Osteoblast (primary cell): ENCODE measurements at places on chromosomes 3 and 15. TPM values are rescaled to one million over a fixed set of nuclear protein-coding genes. Genes with fewer than 3 reads are reported as not detected.

GRCh38 chr15:79282371-79283251 is at the start of gene ANKRD34C:
Gene ANKRD34C, plus strand, starts transcription at chr15:79282722. Its CDS starts 10,563 bp downstream, at chr15:79293285.
- H3K27ac ChIP-seq = no peak within 1 kb of the TSS
- H3K36me3 ChIP-seq = no peaks in the 10 kb centered on the region
- peaks cover 27% of the 10 kb centered on the region for H3K27me3 ChIP-seq

DNA sequence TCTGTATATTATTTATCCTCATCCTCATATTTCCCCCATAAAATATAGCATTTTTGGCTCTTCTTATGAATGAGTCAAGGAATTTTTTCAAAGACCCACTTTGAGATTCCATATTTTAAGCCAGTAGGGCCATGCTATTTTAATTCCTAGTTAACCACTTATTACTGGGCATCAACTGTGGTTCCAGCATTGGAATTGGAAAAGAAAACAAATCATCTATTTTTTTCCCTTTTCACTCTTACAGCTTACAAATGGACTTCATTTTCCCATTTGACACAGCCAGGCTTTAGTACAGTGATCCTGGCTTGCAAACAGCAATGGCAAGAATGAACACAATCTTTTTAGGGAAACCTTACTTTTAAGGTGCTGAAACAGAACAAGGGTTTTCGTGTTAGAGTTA is 19.4 kb upstream of the PLCL2 start:
- H3K4me3 ChIP-seq = no peak overlapping the region
- H3K36me3 ChIP-seq = no peaks in the 10 kb centered on the region
- DNase-seq = peak; percentile 62
- peaks cover 31% of the 10 kb centered on the region for H3K4me1 ChIP-seq
- peaks cover 30% of the 10 kb centered on the region for H3K27me3 ChIP-seq
- H3K27ac ChIP-seq = peak overlapping the region; percentile 17

DNA sequence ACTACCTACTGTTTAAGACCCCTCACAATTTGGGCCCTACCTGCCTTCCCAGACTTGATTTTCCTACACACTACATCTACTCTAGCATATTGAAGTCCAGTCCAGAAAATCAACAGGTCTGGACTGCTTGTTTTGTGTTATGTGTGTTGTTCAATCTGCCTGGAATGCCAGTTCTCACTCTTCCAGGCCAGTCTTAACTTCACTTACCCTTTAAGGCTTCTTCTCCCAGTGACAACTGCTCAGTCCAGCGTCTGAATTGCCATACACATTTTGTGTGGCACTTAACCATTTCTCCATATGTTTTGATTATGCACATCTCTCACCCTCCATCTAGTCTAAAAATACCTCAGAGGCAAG is 1.1 kb downstream of the TICRR start:
- H3K4me3 ChIP-seq = peak overlapping the region; percentile 96
- DNase-seq = no peak
- peaks cover 8% of the 10 kb centered on the region for H3K27me3 ChIP-seq
- H3K27ac ChIP-seq = peak overlapping the region; percentile 16
- no peaks in the 10 kb centered on the region for H3K36me3 ChIP-seq

- H3K27ac ChIP-seq = no peak within 1 kb of the TSS
- peaks cover 24% of the 10 kb centered on the region for H3K36me3 ChIP-seq
- H3K4me1 ChIP-seq = peaks cover 3% of the 10 kb centered on the region
- peaks cover 21% of the 10 kb centered on the region for H3K27me3 ChIP-seq
- H3K4me3 ChIP-seq = peak within 1 kb of the TSS; percentile 48
Measured at GRCh38 chr15:64151727-64152506, at the start of gene SNX22. Gene SNX22, plus strand, starts transcription at chr15:64151731. Its CDS starts 45 bp downstream, at chr15:64151776.

- peak; percentile 97 for DNase-seq
- H3K27ac ChIP-seq = no peak overlapping the region
- peaks cover 9% of the 10 kb centered on the region for H3K4me1 ChIP-seq
- peak overlapping the region; percentile 49 for H3K4me3 ChIP-seq
- H3K27me3 ChIP-seq = no peaks in the 10 kb centered on the region
- H3K36me3 ChIP-seq = peaks cover 13% of the 10 kb centered on the region
Measured at GRCh38 chr15:40421246-40422157, 15.9 kb downstream of the IVD start.

GRCh38 chr3:13092621-13093617 is 19.7 kb upstream of the IQSEC1 start:
- no peaks in the 10 kb centered on the region for H3K4me1 ChIP-seq
- H3K27me3 ChIP-seq = peaks cover 8% of the 10 kb centered on the region
- H3K4me3 ChIP-seq = no peak overlapping the region

DNA sequence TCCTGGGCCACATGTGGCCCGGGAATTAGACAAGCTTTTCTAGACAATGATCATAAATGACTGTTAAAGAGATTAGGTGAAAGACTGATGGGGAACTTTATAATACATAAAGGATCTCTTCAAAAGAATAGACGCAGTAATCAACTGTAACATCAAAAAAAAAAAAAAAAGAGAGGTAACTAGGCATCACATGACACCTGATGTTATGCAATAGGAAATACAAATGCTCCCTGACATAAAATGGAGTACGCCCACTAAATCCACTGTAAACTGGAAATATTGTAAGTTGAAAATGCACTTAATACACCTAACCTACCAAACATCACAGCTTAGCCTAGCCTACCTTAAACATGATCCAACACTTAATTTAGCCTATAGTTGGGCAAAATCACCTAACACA is 27.2 kb downstream of the GSK3B start:
- H3K27me3 ChIP-seq = no peaks in the 10 kb centered on the region
- DNase-seq = no peak
- H3K27ac ChIP-seq = no peak overlapping the region
- H3K4me1 ChIP-seq = no peaks in the 10 kb centered on the region

GRCh38 chr3:43997788-43998369 is 243.8 kb upstream of the TOPAZ1 start:
- peaks cover 25% of the 10 kb centered on the region for H3K4me1 ChIP-seq
- peak overlapping the region; percentile 81 for H3K4me3 ChIP-seq
- peak; percentile 89 for DNase-seq

- DNase-seq = peak; percentile 87
- no peaks in the 10 kb centered on the region for H3K27me3 ChIP-seq
- H3K27ac ChIP-seq = peak overlapping the region; percentile 79
- no peak overlapping the region for H3K4me3 ChIP-seq
Measured at GRCh38 chr15:63015618-63016017, 26.9 kb upstream of the TPM1 start.

GRCh38 chr3:41247055-41248004 is 48.0 kb downstream of the CTNNB1 start:
- H3K36me3 ChIP-seq = peaks cover 3% of the 10 kb centered on the region
- H3K27me3 ChIP-seq = no peaks in the 10 kb centered on the region
- H3K4me1 ChIP-seq = no peaks in the 10 kb centered on the region
- no peak overlapping the region for H3K27ac ChIP-seq
- DNase-seq = no peak
- no peak overlapping the region for H3K4me3 ChIP-seq

GRCh38 chr15:93314245-93314644 is 225.2 kb upstream of the RGMA start:
- H3K36me3 ChIP-seq = no peaks in the 10 kb centered on the region
- H3K4me1 ChIP-seq = no peaks in the 10 kb centered on the region
- no peak overlapping the region for H3K4me3 ChIP-seq
- H3K27me3 ChIP-seq = no peaks in the 10 kb centered on the region
- no peak overlapping the region for H3K27ac ChIP-seq
- no peak for DNase-seq

DNA sequence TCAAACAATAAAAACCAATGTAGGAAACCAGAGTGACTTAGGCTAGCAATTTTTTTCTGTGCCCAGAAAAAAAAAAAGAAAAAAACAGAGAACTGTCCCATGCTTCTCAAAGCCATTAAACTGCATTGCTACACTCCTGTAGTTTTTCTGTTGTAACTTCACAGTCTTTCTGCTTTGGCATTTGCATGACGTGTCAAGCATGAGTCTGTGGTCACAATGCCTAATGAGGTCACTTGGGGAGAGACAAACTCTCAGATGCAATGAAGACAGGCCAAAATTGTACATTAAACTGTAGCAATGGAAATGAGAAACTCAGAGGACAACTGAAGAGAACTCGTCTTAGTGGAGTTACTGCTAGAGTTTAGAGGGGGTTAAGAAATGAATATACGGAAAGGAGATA is 30.8 kb downstream of the CCDC80 start:
- peak overlapping the region; percentile 95 for H3K27ac ChIP-seq
- H3K4me3 ChIP-seq = no peak overlapping the region
- peaks cover 84% of the 10 kb centered on the region for H3K36me3 ChIP-seq
- H3K4me1 ChIP-seq = peaks cover 47% of the 10 kb centered on the region

- DNase-seq = no peak
- H3K36me3 ChIP-seq = no peaks in the 10 kb centered on the region
- no peak overlapping the region for H3K27ac ChIP-seq
- no peaks in the 10 kb centered on the region for H3K27me3 ChIP-seq
- no peaks in the 10 kb centered on the region for H3K4me1 ChIP-seq
Measured at GRCh38 chr15:48040166-48040817, 80.5 kb upstream of the SLC24A5 start.

- DNase-seq = no peak
- no peaks in the 10 kb centered on the region for H3K4me1 ChIP-seq
- no peak overlapping the region for H3K4me3 ChIP-seq
- H3K27me3 ChIP-seq = no peaks in the 10 kb centered on the region
Measured at GRCh38 chr15:91896341-91897055, 43.0 kb downstream of the SLCO3A1 start.

DNA sequence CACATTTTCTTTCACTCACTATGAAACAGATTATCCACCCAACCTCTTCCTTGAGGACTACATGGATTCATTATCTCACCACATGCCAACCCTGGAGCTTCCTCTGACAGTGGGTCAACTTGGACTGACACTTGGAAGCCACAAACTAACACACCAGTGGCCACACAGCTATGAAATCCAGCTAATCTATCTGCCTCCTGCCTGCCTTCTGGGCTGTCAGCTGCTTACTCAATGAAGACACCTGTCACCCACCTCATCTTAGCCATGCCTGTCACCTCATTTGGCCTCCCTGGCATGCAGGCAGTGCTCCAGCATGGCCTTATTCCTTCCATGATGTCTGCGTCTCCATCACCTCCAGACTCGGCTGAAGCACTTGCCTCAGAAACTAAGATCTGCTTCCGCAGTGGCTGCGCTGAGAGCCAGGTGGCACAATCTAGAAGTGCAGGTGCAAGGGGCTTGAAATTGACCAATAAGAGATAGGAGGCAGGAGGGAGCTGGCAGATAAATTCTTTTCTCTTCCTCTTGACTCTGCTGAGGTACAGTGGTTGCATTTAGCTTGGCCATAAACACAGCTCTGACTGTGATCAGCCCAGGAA is 105.2 kb upstream of the RNF7 start:
- DNase-seq = no peak
- no peak overlapping the region for H3K4me3 ChIP-seq
- H3K36me3 ChIP-seq = no peaks in the 10 kb centered on the region
- no peaks in the 10 kb centered on the region for H3K4me1 ChIP-seq
- no peak overlapping the region for H3K27ac ChIP-seq

- H3K36me3 ChIP-seq = peaks cover 95% of the 10 kb centered on the region
- no peak for DNase-seq
- peaks cover 4% of the 10 kb centered on the region for H3K4me1 ChIP-seq
- H3K27me3 ChIP-seq = no peaks in the 10 kb centered on the region
Measured at GRCh38 chr15:60352525-60352924, 45.3 kb downstream of the ANXA2 start.

- no peak for DNase-seq
- peaks cover 2% of the 10 kb centered on the region for H3K27me3 ChIP-seq
- H3K4me3 ChIP-seq = no peak overlapping the region
- no peaks in the 10 kb centered on the region for H3K36me3 ChIP-seq
- no peaks in the 10 kb centered on the region for H3K4me1 ChIP-seq
Measured at GRCh38 chr15:45729141-45729540, 94.3 kb downstream of the SQOR start.

GRCh38 chr15:86624261-86625036 is 544.8 kb downstream of the AGBL1 start:
- H3K4me3 ChIP-seq = peak overlapping the region; percentile 27
- H3K27ac ChIP-seq = no peak overlapping the region
- peak; percentile 91 for DNase-seq
- no peaks in the 10 kb centered on the region for H3K36me3 ChIP-seq
- peaks cover 11% of the 10 kb centered on the region for H3K4me1 ChIP-seq
- no peaks in the 10 kb centered on the region for H3K27me3 ChIP-seq

DNA sequence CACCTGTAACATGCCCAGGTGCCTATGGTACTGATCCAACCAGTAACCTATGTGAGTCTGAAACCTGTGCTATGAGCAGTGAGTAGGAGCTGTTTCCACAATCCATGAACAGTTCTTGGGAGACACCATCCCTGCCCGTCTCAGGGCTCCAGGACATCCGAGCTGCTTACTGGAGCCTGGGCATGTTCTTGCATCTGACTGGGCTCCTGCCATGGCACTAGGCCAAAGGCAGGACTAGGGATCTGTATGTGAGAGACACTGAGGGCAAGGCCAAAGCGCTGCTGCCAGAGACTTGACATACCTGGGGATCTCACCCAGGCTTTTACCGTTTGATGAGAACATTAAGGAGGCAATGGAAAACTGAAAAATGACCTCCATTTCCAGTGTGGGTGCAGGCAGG is 59.8 kb downstream of the WDR76 start:
- H3K27me3 ChIP-seq = no peaks in the 10 kb centered on the region
- no peak overlapping the region for H3K4me3 ChIP-seq
- H3K4me1 ChIP-seq = no peaks in the 10 kb centered on the region
- no peaks in the 10 kb centered on the region for H3K36me3 ChIP-seq
- DNase-seq = no peak
- H3K27ac ChIP-seq = no peak overlapping the region

DNA sequence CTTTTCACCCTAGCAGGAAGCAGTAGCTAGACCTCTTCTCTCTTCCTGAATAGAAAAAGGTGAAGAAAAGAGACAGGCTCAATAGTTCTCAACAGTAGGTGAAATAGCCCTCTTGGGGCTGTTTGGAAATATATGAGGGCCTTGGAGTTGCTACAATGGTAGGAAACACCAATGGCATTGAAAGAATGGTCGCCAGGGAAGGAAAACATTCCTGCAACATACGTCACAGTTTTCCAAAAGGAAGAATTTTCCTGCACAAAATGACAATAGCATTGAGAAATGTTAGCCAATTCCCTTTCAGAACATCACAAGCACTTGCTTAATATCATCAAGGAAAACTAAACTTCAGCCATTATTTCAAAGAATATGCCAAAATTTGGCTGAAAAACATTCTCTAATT is 484.5 kb downstream of the IGSF11 start:
- no peaks in the 10 kb centered on the region for H3K4me1 ChIP-seq
- H3K27me3 ChIP-seq = no peaks in the 10 kb centered on the region
- H3K4me3 ChIP-seq = no peak overlapping the region

LNP1 gene
- total RNA-seq = 2.9 and 3.2 TPM in 2 replicates

C3orf22 gene
- not detected in 2 replicates for total RNA-seq

MYO9A gene
- 59.0 and 60.1 TPM in 2 replicates for total RNA-seq

RAD18 gene
- 7.6 and 8.8 TPM in 2 replicates for total RNA-seq

ST3GAL6 gene
- total RNA-seq = 2.2 and 2.7 TPM in 2 replicates

LDHAL6B gene
- total RNA-seq = not detected in 2 replicates

PHLDB2 gene
- total RNA-seq = 96.4 and 107 TPM in 2 replicates

ADAMTS9 gene
- 2.7 and 4.0 TPM in 2 replicates for total RNA-seq
